ENCODE measurements at places on chromosomes 2 and 18.

DNA sequence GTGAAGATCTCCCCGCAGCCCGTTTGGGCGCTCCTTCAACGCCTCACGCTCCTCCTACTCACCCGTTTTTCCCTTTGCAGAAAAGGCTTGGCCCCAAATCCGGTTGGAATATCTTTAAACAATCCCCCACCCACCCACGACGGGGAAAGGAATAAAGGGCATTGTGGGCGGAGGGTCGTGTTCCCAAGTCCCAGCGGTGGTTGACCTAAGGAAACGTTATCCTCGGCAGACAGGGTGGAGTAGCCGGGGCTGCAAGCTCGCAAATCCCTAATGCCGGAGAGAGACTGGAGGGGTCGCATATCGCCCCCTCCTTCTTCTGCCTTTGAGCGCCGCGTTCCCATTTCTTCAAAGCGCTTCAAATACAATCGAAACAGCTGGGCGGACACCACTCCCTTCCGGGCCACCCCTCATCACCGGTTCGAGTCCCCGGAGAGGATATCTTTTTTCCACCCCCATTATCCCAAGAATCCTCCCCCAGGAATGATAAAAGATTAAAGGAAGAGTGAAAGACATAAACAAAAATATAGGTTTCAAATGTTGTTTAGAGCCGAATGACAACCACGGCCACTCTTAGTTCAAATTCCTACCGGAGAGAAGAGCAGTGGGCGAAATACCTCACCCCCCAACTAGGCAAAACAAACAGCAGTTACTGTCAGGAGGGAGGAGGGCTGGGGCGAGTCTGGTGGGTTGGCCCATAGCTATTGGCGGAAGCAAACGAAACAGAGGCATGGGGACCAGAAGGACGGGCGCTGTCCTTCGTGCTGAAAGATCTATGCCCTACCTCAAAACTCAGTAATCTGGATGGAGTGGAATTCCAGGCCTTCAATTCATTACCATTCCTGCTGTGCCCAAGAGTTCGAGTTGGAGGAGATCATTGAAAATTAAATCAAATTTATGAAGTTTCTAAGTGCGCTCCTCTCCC is 2.8 kb upstream of the GAD1 start:
- DNase-seq, result no peak

- no peak for DNase-seq
Observed at GRCh38 chr2:209917154-209917771, 85.2 kb upstream of the RPE start.

- DNase-seq, result no peak
Observed at GRCh38 chr2:226818930-226819329, 16.9 kb upstream of the RHBDD1 start.

- no peak for DNase-seq
Observed at GRCh38 chr2:240433973-240434727, 1.3 kb upstream of the GPC1 start.

DNA sequence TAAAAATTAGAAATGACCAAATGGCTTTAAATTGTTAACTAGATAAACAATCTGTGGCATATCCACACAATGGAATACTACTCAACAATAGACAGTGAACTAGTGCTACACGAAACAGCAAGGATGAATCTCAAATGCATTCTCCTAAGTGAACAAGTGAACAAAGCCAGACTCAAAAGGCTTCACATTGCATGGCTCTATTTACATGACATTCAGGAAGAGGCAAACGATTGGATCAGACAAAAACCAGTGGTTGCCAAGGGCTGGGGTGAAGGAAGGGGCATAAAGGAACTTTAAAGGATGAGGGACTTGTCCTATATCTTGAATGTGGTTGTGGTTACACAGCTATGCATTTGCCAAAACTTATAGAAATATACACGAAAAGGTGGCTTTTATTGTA is 184.3 kb downstream of the RPIA start:
- no peak for DNase-seq

- no peak for DNase-seq
Observed at GRCh38 chr2:220940646-220941045, 631.5 kb downstream of the EPHA4 start.

DNA sequence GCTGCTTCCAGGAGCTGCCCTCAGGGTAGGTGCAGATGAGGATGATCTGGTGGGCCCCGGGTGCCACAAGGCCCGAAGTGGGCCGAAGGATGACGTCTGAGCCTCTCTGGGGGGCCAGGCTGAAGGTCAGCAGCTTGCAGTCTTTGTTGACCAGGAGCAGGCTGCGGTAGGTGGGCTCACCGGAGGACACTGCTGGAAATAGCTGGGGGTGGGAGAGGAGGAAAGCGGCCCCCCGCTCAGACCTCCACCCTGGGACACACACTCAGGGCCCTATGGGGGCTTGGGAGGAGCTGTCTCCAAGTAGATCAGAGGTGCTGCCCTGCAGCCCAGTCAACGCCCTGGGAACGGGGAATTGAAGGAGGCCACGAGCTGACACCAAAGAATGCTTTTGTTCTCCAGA is 17.3 kb downstream of the CFAP65 start:
- no peak for DNase-seq

DNA sequence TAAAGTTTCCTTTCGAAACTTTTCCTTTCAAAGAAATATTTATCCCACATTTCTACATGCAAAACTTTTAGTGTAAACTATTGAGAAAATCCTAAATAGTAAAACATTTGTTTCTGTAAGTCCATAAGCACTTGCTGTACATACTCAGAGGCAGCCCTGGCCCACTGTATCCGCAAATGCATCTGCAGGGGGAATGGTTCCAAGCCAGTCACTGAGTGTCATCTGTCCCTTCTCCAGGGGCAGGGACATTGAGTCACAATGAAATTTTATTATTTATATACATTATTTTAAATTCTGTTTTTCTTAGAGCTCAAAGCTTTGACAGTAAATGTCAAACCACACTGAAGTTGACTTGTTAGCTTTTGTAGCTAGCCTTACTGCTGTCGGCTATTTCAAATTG is 367.2 kb downstream of the MTX2 start:
- no peak for DNase-seq

DNA sequence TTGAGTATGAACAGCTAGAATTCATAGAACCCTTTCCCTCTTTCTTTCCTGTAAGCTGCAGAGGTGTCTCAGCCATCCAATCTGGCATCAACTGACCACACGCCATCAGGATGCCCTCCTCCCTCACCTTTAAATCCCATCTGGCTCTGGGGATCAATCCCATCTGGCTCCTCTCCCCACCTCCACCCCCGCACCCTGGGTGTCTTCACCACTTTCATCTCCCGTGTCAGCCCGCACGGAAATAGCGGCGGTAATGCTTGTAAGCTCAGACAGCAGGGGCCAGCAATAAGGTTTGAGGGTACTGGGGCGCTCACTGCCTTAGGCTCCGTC is 508 bp upstream of the TUBA4B start:
- DNase-seq, result no peak

GRCh38 chr2:239607517-239608191 is 206.8 kb upstream of the HDAC4 start:
- DNase-seq, result no peak

DNA sequence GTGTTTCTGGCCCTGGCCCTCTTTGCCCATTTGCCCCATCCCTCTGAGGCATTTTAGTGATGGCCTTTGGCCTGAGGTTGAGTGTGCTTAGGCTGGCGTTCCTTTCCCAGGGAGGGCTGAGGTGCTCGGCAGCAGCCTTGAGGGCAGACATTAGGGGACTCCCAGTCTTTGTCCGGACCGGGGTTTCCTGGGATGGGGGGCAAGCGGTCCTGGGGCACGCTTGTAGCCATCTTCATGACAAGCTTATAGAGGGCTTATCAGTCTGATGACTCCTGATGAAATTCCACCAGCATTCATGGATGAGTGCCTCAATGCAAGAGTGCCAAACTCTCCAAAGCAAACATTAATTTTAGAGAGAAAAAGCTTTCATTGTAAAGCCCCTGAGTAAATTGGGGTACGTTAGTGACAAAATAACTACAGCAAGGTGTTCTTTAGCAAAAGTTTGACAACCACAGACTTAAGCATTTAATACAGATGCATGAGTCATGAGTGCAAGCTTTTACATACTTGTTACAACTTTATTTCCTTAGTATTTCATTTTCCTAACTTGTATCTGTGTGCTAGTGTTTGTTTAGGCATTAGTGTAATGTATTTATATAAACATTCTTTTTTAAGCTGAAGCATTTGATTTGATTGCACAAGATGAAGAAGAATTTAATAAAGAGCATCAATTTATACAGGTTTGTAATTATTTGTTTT is 45.6 kb downstream of the CEP192 start:
- DNase-seq, result no peak

DNA sequence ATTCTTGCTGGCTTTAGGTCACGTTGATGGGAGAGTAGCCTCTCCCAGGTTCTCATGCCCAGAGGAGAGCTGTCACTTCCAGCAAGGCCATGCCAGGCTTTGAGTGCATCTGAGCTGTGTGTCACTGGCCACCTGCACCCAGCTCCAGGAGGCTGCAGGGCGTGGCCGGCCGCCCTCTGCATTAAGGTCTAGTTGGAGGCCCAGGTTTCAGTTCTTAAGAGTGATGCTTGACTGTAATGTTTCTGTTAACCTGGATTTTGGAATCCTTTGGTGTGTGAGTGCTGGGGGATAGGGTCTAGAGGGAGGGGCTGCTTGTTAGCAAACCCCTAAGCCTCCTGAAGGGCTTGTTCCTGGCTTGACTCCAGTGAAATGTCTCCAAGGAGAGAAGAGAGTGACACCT is 140.1 kb downstream of the ACOXL start:
- DNase-seq, result no peak

- DNase-seq, result no peak
Observed at GRCh38 chr2:199716807-199717586, 134.0 kb downstream of the FTCDNL1 start.

- no peak for DNase-seq
Observed at GRCh38 chr2:233456934-233457333, 102.6 kb downstream of the DGKD start.

- no peak for DNase-seq
Observed at GRCh38 chr2:215833531-215834162, 179.7 kb downstream of the MREG start.

DNA sequence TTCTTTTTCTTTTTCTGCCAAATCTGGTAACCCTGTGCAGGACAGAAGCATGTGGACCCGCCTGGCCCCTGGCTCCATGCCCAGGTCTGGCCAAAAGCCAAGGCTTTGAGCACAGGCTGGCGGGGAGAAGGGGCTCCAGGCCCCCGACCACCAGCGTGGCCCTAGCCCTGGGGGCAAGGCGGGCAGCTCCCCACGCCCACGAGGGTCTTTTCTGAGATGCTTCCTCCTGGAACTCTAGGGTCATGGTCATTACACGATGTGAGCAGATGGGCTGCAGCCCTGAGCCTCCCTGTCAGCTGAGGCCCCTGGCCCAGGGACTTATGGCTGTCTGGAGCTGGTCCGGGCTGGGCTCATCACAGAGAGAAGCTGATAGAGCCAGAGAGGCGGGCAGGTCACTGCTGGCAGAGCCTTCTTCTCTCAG is 5.7 kb upstream of the OTOS start:
- DNase-seq, result no peak

DNA sequence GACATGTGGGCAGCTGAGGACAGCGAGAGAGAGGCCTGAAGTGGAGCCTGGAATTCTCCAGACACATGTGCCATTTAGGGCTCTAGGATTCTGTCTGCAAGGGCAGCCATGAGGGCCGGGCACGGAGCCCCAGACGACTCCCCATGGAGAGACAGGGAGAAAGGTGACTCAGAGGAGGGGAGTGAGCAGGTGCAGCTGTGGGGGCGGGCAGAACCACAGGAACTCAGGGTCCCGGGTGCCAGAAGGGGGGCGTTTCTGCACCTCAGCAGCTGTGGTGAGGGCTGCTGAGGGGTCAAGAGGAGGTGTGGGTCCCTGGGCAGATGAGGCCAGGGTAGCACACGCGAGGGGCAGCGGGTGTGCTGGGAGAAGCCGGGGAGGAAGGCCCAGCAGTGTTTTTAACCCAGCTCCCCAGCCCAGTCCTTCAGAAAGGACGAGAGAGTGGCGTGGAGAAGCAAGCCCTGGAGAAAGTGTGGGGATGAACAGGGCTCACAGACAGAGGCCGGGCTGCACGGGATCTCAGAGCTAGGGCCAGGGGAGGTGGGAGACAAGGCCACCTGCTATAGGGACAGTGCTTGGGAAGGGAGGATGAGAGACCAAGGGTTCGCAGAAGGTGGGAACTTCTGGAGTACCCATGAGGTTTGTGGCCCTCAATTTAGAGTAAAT is 7.6 kb downstream of the GPR17 start:
- DNase-seq, result no peak

GRCh38 chr18:72107647-72108383 is 436.3 kb downstream of the CBLN2 start:
- no peak for DNase-seq

DNA sequence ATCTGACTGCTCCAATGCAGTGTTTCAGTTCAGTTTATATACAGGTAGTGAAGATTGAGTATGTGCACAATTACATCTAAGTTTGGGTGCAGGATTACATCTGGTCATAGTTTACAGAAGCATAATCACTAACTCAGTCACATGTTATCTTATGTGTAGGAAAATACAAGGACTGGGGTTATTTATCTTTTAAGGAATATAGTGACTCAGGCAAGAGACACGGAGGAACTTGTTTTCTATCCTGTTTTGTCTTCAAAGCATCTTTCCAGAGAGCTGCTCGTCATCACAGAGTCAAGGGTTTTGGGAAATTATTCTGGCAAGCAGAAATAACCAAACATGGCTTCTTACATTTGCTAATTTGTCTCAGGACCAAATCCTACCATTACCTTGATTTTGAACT is 1371.5 kb upstream of the TMEFF2 start:
- DNase-seq, result no peak

DNA sequence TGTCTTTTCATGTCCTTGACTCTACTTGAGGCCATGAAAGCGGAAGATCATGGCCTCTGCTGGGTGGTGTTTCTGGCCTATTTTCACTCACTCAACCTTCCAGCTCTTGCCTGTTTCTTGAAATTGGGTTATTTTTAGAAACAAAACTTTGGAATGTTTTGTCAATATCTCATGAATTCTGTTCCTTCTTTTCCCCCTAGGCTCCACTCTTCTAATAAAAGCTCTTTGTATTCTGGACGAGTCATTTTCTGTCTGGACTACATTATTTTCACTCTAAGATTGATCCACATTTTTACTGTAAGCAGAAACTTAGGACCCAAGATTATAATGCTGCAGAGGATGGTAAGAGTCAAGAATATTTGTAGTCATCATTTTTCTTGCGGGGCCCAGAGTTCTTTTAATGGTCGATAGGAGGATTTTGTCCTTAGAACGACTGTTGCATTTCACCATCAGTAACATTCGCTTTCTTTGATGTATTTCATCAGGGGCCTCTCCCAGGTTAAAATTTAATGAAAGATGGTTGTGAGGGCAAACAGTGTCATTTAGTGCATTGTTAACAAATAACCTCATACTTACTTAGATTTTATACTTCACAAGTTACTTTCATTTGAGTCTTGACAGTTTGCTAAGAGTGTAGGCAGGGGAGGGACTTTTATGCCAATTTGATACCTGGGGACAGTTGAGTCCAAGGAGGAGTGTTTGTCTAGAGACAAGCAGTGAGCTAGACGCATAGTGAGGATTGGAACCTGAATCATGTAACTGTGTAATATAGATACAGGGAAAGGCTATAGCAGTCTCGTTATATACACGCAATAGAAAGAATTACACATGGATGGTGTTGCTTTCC is 64.6 kb downstream of the TRPM8 start:
- no peak for DNase-seq

GRCh38 chr2:187966924-187967323 is 324.8 kb upstream of the GULP1 start:
- DNase-seq, result no peak

- DNase-seq, result no peak
Observed at GRCh38 chr2:122707224-122707824, 951.9 kb downstream of the TSN start.

GRCh38 chr2:42169874-42170521 is 845 bp downstream of the EML4 start:
- no peak for DNase-seq

GRCh38 chr2:200054681-200055468 is 99.5 kb downstream of the MAIP1 start:
- DNase-seq, result no peak

GRCh38 chr2:137190411-137191195 is 425.3 kb downstream of the THSD7B start:
- no peak for DNase-seq
